ENCODE measurements at places on chromosomes 5 and 9.

GRCh38 chr5:81779916-81780266, 29.0 kb upstream of the SSBP2 start:
- H3K27me3 ChIP-seq: no peaks in the 10 kb centered on the region
- peaks cover 20% of the 10 kb centered on the region for H3K4me1 ChIP-seq
- H3K4me3 ChIP-seq: peak overlapping the region; percentile 80
- no peak for DNase-seq

DNA sequence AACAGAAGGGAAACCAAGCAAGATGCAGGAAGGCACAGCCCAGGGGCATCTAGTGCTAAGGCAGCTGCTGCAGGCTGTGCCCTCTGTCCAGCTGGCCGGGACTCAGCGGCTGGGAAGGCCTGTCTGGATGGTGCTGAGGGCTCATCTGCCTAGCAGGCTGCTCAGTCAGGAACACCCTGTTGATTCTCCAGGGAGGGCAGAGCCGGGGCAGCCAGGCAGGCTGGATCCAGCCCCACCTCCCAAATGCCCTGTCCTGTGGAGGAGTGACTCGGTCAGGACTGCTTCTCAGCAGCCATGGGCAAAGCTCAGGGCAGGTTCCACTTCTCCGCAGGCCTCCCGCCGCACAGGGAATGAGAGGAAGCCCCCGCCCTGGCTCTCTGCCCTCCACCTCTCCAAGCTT, 7.8 kb upstream of the LCN9 start:
- peaks cover 1% of the 10 kb centered on the region for H3K36me3 ChIP-seq
- H3K27ac ChIP-seq: no peak overlapping the region
- DNase-seq: no peak
- H3K27me3 ChIP-seq: peaks cover 9% of the 10 kb centered on the region

DNA sequence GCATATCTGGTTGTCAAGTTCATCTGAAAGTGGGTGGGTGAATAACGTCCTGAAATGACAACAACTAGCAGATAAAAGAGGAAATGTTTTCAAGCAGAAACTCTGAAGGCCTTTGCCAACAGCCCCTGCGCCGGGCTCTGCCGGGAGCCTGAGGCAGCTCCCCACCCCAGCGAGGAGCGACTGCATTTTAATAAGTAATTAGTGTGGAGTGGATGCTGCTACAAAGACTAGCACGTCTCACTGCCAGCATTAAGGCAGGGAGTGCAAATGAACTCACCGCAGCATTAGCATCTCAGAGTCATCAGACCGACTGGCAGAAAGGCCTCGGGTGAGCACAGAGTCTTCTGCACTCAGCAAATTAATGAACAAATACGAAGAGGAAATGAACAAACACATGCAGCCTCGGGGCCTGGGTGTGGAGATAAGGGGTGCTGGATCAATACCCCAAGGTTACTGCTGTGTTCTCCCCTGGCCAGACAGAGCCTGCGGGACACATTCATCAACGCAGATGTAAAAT, 63.8 kb downstream of the VAV2 start:
- no peaks in the 10 kb centered on the region for H3K27me3 ChIP-seq
- no peak overlapping the region for H3K27ac ChIP-seq
- H3K4me1 ChIP-seq: no peaks in the 10 kb centered on the region

DNA sequence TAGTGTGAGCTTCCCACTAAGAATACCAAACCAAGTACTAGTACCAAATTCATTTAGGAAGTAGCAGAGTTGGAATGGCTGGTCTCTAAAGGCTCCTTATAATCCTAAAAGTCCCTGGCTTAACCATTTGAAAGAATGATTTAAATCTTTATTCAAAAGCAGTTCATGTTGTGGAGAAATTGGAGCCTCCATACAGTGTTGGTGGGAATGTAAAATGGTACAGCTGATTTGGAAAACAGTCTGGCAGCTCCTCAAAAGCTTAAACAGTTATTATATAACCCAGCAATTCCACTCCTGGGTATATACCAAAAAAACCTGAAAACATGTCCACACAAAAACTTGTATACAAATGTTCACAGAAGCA, 2.9 kb downstream of the PLIN2 start:
- peaks cover 41% of the 10 kb centered on the region for H3K36me3 ChIP-seq
- peaks cover 45% of the 10 kb centered on the region for H3K4me1 ChIP-seq
- H3K27ac ChIP-seq: no peak overlapping the region
- DNase-seq: no peak
- peak overlapping the region; percentile 12 for H3K4me3 ChIP-seq

- no peaks in the 10 kb centered on the region for H3K4me1 ChIP-seq
- no peak overlapping the region for H3K4me3 ChIP-seq
- DNase-seq: no peak
- peaks cover 2% of the 10 kb centered on the region for H3K36me3 ChIP-seq
- no peak overlapping the region for H3K27ac ChIP-seq
- no peaks in the 10 kb centered on the region for H3K27me3 ChIP-seq
Observed at GRCh38 chr9:85895685-85896084, 45.3 kb upstream of the NAA35 start.

DNA sequence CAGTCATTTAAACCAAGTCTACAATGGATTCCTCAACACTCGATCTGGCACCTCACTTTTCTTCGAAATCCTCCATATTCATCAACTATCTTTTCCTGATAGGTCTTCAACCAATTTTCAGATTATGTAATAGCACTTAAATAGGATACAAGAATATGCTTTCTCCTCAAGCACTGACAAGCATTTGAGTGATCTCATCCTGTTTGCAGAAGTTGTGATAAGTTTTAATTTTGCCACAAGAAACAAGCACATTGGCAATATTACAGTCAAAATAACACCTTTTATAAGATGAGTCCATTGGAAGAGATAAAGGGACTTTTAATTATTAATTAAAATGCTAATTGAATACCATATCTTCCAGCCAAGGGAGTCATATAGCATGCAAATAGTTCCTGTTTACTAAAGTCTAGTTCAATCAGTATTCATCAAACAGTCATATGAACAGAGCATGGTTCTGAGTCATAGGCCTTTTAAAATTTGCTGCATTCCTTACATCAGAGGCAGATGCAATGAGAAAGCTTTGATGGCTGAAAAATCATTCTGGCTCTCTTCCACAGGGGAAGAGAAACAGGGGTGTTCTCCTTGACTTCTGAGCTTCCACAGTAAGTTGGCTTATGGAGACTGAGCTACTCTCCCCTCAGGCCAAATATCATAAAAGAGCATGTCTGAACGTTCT, 32.7 kb upstream of the ZCCHC9 start:
- no peak overlapping the region for H3K4me3 ChIP-seq
- H3K36me3 ChIP-seq: peaks cover 28% of the 10 kb centered on the region
- H3K27me3 ChIP-seq: no peaks in the 10 kb centered on the region
- no peak overlapping the region for H3K27ac ChIP-seq
- H3K4me1 ChIP-seq: peaks cover 14% of the 10 kb centered on the region
- no peak for DNase-seq

DNA sequence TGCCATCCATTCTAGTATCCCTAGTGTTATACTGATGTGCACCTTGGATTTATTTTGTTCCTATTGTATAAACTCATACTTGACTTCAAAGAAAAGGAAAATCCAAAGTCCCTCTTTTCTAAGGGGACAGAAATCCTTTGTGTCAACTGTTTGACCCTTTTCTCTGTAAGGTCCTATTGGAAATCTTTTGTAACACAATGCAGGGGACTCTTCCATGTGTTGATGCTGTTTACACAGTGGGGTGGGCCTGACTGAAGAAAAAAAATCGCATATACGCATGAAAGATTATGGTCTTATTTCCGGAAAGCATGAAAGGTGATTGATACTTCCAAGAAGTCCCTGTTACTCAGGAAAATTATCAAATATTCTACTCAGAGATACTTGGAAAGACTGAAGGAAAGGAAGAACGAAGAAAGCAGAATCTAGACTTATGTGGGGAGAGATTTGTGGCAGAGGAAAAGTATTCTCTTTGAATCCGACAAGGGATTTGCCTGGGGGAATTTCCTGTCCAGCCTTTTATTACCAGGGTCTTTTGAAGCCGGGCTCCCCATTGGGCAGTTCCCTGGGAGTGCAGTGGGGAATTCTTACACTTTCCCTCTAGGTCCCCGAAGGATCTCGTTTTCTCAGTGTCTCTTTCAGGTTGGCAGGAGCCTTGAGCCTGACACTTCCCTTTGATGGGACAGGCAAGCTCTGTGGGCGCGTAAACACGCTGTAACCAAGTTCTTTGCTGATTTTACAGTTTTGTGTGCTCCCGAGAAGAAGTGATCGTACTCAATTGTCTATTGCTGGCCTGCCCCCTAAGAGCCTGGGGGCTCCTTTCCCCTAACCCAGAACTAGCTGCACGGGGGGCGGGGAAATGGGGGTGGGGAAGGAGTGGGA, 779 bp upstream of the VCAN start:
- DNase-seq: no peak
- H3K4me3 ChIP-seq: no peak overlapping the region
- H3K4me1 ChIP-seq: peaks cover 33% of the 10 kb centered on the region
- peaks cover 1% of the 10 kb centered on the region for H3K36me3 ChIP-seq
- no peak overlapping the region for H3K27ac ChIP-seq

- no peaks in the 10 kb centered on the region for H3K36me3 ChIP-seq
- peaks cover 11% of the 10 kb centered on the region for H3K4me1 ChIP-seq
Observed at GRCh38 chr5:77213601-77214000, 3.1 kb downstream of the PDE8B start.

- H3K27ac ChIP-seq: no peak overlapping the region
- H3K4me1 ChIP-seq: no peaks in the 10 kb centered on the region
- H3K36me3 ChIP-seq: no peaks in the 10 kb centered on the region
- no peaks in the 10 kb centered on the region for H3K27me3 ChIP-seq
- DNase-seq: no peak
Observed at GRCh38 chr5:120841830-120842229, 377.7 kb downstream of the PRR16 start.

- no peak overlapping the region for H3K4me3 ChIP-seq
- no peak overlapping the region for H3K27ac ChIP-seq
- peaks cover 12% of the 10 kb centered on the region for H3K27me3 ChIP-seq
- no peaks in the 10 kb centered on the region for H3K4me1 ChIP-seq
- no peak for DNase-seq
Observed at GRCh38 chr5:171614511-171614910, 171.1 kb upstream of the SMIM23 start.

DNA sequence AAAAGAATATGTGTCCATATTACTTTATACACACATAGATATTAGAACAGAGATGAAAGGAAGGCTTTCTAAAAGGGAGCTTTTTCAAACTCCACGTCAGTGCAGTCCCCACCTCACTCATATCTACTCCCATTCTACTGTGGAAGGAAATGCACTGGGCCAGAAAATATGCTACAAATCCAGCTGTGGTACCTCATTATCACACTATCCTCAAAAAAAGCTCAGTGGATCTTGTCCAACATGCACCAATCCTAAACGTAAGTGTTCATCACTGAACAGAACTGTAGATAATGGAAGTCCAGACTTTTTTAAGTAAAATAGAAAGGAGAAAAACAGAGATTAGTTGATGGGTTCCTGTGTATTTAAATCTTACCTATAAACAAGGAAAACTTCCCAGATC, 27.9 kb downstream of the TRPM6 start:
- H3K4me1 ChIP-seq: no peaks in the 10 kb centered on the region
- H3K4me3 ChIP-seq: no peak overlapping the region
- H3K27ac ChIP-seq: no peak overlapping the region
- H3K27me3 ChIP-seq: peaks cover 3% of the 10 kb centered on the region
- no peak for DNase-seq
- H3K36me3 ChIP-seq: no peaks in the 10 kb centered on the region

- H3K27me3 ChIP-seq: peaks cover 6% of the 10 kb centered on the region
- H3K36me3 ChIP-seq: no peaks in the 10 kb centered on the region
- no peak overlapping the region for H3K27ac ChIP-seq
- no peak overlapping the region for H3K4me3 ChIP-seq
- peaks cover 14% of the 10 kb centered on the region for H3K4me1 ChIP-seq
Observed at GRCh38 chr9:105066275-105066865, 138.4 kb upstream of the ABCA1 start.

DNA sequence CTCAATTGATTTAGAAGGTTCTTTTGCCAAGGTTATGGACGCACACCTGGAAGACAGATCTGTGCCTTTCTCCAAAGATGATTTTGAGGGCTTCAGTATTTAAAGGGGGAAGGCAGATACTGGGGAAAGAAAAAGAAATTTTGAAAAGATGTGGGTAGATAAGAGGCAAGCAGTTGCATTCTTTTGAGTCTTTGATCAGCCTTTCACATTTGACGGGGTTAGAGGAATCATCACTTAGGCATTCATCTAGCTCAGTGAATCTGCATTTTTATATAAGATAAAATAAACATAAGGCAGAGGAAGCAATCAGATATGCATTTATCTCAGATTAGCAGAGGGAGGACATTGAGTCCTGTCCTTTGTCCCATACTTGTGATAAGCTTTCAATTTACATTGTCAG, 243.4 kb upstream of the RAI14 start:
- no peaks in the 10 kb centered on the region for H3K36me3 ChIP-seq
- H3K4me1 ChIP-seq: no peaks in the 10 kb centered on the region
- H3K27ac ChIP-seq: no peak overlapping the region
- DNase-seq: no peak
- H3K27me3 ChIP-seq: peaks cover 5% of the 10 kb centered on the region
- no peak overlapping the region for H3K4me3 ChIP-seq

DNA sequence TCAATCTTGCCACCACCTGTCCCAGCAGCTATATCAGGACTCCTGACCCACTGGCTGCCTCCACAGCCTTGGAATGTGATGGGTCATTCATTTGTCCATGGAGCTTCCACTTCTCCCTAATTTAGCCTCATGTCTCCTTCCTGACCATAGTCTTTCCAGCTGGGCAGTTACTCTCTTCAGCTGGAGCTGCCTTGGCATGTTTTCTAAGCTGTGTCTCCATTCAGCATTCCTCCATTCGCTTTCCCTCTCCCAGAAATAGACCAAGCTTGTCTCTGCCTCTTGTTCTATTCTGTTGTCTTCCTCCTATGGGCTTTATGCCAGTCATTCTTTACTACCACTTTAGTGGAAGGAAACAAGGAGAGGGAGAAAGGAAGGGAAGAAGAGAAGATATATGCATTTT, 5.3 kb upstream of the CTXN3 start:
- H3K4me3 ChIP-seq: no peak overlapping the region
- H3K4me1 ChIP-seq: no peaks in the 10 kb centered on the region
- DNase-seq: no peak
- H3K36me3 ChIP-seq: no peaks in the 10 kb centered on the region
- peaks cover 4% of the 10 kb centered on the region for H3K27me3 ChIP-seq

DNA sequence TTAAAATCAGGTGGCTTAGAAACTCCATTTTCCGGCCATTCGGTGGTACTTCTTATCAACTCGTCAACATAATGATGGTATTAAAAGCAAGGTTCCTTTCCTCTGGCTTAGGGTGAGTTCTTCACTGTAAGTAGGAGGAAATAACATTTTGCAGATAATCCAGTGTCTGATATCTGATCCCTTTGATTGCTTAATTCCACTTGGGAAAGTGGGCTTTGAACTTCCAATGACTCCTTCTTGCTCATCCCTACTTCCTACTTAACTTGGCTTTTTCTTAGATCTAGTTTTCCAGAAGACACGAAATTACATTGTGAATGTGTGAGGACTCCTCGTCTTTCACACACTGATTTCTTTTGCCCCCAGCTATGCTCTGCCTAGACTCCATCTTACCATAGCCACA, 31.5 kb downstream of the DDX31 start:
- no peaks in the 10 kb centered on the region for H3K4me1 ChIP-seq
- no peaks in the 10 kb centered on the region for H3K27me3 ChIP-seq
- no peak overlapping the region for H3K4me3 ChIP-seq
- H3K27ac ChIP-seq: no peak overlapping the region
- peaks cover 43% of the 10 kb centered on the region for H3K36me3 ChIP-seq

- DNase-seq: no peak
- H3K4me1 ChIP-seq: peaks cover 3% of the 10 kb centered on the region
- peaks cover 6% of the 10 kb centered on the region for H3K27me3 ChIP-seq
- H3K36me3 ChIP-seq: no peaks in the 10 kb centered on the region
- H3K4me3 ChIP-seq: no peak overlapping the region
- no peak overlapping the region for H3K27ac ChIP-seq
Observed at GRCh38 chr9:6239048-6239461, 23.4 kb downstream of the IL33 start.

GRCh38 chr5:17829456-17829855, 195.2 kb downstream of the TAF11L14 start:
- no peaks in the 10 kb centered on the region for H3K4me1 ChIP-seq
- no peaks in the 10 kb centered on the region for H3K36me3 ChIP-seq
- DNase-seq: no peak
- H3K27ac ChIP-seq: no peak overlapping the region

Measured in activated naive CD8-positive, alpha-beta T cell treated with anti-CD3 and anti-CD28 coated beads, Interleukin-2, amount 50 U/mL, for 24 hours (primary cell).